Stimulated activated CD8-positive, alpha-beta memory T cell treated with anti-CD3 and anti-CD28 coated beads, Interleukin-12 subunit alpha, Interleukin-12 subunit beta, amount 100 ng/mL, for 1 hour (primary cell): ENCODE measurements at places on chromosomes 11 and 22.

DNA sequence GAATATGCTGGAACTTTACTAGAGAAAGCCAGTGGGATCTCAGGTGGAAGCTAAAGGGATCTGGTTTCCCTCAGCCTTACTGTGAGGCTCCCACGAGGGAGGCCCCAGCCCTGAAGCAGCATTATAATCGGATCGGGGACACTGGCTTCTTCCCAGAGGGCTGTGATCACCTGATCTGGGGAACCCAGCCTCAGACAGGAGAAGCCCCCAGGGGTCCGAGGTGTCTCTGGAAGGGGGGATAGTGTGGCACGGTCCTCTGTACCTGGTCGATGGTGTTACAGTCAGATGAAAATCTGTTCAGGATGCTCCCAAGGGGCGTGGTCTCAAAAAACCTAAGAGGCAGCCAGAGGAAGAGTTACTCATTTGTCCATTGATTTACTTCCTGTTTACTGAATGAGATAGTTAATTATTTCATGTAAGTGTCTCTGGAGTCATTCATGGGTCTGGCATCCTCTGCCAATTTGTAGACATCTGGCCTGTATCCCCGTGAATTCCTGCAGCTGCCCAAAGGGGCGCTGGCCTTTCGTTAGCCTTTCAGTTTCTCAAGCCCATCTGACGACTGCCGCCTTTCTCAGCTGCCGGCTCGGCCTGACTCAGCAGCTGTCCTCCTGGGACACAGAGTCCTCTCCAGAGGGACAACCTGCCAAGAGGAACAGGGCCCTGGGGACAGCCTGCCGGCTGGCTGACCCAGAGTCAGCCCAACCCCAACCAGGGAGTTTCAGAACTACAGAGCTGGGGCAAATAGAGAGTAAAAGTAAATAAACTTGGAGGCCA is 17.0 kb upstream of the KCNJ11 start:
- DNase-seq, result no peak

GRCh38 chr11:81913793-81914192 is 819.9 kb downstream of the FAM181B start:
- DNase-seq, result no peak

DNA sequence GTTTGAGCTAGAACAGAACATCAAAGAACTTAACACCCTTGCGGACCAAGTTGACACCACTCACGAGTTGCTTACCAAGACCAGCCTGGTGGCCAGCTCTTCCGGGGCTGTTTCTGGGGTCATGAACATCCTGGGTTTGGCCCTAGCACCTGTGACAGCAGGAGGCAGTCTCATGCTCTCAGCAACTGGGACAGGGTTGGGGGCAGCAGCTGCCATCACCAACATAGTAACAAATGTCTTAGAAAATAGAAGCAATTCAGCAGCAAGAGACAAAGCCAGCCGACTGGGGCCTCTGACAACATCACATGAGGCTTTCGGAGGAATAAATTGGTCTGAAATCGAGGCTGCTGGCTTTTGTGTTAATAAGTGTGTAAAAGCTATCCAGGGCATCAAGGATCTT is 8.7 kb downstream of the APOL5 start:
- DNase-seq, result no peak

- no peak for DNase-seq
Observed at GRCh38 chr11:116882386-116882785, 45.0 kb upstream of the APOA1 start.

DNA sequence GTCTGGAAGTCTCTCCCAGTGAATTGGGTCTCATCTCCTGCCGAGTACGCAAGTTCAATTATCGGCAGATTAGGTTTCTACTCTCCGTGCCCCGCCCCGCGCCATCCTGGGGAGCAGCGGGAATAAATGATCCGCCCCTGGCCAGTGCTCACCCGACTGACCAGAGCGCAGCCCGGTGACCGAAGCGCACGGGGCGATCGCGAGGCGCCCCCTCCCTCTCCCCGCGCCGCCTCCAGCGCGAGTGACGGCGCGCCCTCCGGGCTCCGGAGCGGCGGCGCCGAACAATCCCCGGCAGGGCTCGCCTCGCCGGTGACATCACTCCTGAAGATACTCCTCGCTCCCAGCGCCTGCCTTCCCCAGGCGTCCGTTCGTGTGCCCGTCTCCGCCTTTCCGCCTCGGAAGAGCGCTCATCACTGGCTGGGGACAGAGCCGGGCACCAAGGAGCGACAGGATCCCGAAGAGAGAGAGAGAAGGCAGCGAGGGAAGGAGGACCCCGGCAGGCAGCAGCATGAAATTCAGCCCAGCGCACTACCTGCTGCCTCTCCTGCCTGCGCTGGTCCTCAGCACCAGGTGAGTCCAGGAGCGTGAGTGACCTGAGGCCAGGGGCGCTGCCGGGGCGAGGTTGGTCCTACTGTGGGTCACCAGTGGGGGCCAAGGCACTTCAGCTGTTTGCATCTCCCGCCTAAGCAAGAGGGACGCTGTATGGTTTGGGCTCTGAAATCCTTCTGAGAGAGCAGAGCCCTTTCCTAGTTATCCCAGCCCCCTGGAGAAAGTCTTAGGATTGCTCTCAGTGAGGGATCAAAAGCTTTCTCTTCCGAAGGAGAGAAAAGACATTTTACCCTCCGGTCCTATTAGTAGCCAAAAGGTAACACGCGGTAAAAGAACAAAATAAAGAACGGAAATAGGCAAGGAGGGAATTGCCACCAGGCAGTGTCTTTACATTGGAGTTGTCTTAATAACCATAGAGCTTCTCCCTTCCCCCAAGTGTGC is at the start of gene LUZP2:
Gene LUZP2 (plus strand): TSS at position 318 of the 990 bp plus-strand sequence.
- DNase-seq, result no peak

DNA sequence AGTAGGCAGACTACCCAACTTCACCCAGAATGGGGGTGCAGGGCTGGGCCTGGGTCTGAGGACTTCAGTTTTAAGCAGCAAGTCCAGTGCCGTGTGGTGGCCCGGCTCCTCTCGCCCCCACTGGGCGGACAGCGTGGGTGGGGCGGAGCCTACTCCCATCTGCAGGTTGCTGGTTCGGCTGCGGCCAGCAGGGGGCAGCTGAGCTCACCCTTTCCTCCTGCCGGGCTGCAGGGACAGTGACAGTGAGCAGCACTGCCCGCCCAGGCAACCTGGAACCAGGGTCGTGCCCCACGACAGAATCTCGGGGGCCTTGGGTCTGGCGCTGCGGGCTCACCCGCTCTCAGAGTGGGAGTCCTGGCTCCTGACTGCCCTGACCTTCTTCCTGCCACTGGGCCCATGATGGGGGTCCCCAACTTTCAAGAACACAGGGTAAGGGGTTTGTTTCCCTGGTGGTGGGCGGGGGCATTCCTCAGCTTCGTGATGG is 6.2 kb upstream of the NEAT1 start:
- DNase-seq, result peak; percentile 88

GRCh38 chr11:1564535-1565172 is 7.4 kb downstream of the DUSP8 start:
- no peak for DNase-seq

GRCh38 chr11:8767466-8768142 is 85.0 kb downstream of the RPL27A start:
- no peak for DNase-seq

DNA sequence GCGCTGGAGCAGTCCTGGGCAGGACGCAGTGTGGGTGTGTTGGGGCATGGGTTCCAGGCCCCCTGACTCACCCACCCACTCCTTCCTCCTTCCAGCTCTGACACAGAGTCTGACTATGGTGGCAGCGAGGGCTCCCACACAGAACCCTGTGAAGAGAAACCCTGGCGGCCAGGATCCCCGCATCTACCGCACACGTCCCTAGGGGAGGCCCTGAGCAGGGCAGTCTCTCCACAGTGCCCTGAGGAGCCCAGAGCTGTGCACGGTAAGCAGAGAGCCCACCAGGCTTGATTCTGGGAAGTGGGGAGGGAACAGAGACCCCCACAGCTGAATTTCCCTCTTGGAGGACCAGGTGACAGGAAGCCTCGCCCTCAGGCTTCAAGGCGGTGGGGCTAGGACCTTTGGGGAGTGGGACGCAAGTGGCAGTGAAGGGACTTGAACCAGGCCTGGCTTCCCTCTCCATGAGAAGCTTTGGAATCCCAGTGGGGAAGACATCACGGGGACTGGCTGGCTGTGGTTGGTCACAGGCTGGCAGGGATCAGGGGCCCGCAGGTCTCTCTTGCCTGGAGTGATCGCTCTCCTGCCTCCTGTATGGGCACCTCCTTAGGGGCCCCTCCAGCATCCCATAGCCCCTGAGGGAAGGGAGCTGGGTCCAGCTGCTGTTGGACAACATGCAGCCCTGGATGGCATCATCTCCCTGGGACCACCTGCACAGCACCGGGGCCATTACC is 96.4 kb upstream of the PARVA start:
- DNase-seq, result no peak

DNA sequence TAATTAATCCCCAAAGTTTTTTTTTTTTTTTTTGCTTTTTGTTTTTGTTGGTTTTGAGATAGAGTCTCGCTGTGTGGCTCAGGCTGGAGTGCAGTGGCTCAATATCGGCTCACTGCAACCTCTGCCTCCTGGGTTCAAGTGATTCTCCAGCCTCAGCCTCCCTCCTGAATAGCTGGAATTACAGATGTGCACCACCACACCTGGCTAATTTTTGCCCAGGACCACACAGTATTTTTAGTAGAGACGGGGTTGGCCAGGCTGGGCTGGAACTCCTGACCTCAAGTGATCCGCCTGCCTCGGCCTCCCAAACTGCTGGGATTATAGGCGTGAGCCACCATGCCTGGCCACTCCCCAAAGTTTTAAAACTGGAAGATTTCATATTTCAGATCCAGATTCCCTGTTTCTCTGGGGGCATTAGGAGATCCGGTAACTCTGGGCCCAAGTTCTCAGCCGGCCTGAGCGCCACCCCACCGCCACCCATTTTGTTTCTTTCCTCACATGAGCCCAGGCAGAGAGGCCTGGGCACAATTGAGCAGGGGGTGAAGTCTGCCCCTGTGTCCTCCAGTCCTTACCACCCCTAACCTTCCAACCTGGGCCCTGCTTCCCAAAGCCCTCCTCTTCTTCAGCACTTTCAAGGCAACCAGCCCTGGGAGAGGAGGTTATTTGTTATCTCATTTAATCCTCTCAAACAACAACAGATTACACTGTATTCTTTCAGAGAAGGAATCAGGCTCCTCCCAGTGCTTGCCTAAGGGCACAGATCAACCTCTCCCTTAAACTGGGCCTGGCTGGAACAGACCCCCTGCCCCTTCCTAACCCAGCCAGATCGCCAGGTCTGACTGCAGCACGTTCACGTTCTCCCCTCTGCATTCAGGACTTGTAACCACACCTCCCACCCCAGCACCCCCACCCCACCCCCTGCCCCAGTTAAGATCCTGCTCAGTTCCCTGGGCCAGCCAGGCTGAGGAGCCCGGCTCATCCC is 1.9 kb upstream of the CSNK1E start:
- no peak for DNase-seq

GRCh38 chr22:36912694-36913426 is 568 bp upstream of the CSF2RB start:
- no peak for DNase-seq

DNA sequence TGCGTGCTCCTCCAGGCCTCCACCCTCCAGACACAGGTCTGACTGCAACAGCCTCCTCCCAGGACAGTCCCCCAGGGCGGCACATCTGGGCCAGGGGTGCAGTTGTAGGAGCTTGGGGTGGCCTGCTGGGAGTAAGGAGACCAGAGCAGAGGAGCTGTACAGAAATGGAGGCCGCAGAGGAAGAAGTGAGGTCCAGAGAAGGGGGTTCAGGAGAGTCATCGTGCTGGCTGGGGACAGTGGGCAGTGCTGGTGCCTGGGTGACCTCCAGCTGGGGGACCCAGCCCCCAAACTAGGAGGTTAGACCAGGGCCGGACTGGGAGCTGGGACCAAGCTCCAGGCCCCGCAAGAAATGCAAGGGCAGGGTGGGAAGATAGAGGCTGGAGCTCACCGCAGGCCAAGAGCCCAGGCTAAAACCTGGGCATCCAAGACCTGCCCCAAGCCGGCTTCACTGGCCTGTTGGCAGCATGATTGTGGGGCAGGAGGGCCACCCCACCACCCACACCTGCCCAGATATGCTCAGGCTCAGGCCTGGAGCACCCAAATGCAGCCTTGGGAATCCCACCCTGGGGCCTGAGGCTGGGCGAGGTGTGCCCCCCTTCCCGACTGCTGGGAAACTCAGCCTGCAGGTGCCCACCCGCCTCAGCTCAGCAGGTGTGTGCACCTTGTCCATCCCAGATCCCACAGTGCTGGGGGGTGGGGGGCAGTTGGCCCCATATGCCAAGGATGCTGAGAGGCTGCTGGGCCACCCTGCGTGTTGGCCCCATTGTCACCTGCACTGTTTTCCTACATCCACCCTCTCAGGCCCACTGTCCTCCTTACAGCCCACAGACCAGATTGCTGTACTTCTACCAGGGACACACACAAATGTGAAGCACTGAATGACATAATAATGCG is 96.9 kb downstream of the MORC2 start:
- DNase-seq, result no peak

- no peak for DNase-seq
Observed at GRCh38 chr11:114449845-114450244, 10.6 kb downstream of the REXO2 start.

GRCh38 chr11:1943977-1944376 is 3.2 kb upstream of the MRPL23 start:
- DNase-seq, result no peak

GRCh38 chr11:33309118-33309517 is 51.9 kb downstream of the HIPK3 start:
- DNase-seq, result no peak

DNA sequence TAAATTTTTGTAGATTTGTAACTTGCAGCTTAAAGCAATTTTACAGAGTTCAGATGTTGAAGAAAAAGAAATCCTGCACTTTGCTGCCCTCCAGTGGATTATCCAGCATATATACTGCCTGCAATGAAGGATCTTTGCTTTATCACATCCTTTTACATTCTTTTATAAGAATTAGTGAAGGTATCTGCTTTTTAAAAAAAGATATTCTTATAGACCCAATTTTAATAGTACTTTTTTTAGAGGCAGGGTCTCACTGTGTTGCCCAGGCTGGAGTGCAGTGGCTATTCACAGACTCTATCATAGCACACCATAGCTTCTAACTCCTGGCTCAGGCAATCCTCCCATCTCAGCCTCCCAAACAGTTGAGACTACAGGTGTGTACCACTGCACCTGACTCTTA is 60.7 kb downstream of the TTC17 start:
- no peak for DNase-seq

DNA sequence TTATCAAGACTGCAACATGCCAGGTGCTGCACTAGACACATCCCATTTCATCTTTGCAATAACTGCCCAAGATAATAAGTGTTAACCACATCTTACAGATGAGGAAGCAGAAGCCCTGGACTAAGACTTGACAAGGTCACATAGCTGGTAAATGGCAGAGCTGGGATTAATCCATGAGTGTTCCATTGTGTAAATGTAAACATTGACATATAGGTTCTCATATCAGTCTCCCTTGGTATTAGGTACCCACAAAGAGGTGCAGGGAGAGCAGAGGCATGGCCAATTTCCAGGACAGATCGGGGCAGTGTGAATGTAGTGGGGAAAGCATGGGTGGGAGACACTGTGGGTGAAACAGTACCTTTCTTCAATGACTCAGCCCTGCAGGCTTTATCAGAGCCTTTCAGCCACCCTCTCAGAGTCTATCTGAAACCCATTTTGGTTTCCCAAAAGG is 17.9 kb downstream of the MICAL2 start:
- no peak for DNase-seq

- no peak for DNase-seq
Observed at GRCh38 chr11:45272701-45273100, 13.4 kb downstream of the SYT13 start.

- DNase-seq, result no peak
Observed at GRCh38 chr11:13315517-13316432, 38.2 kb downstream of the BMAL1 start.

GRCh38 chr11:34234086-34234740 is 123.6 kb downstream of the ABTB2 start:
- DNase-seq, result peak; percentile 59

- DNase-seq, result no peak
Observed at GRCh38 chr22:20015971-20016733, 471 bp downstream of the ARVCF start.

- no peak for DNase-seq
Observed at GRCh38 chr11:32029721-32030120, 61.2 kb upstream of the RCN1 start.
